Ascending aorta (tissue), 2 donors: ENCODE measurements at places on chromosomes 5 and 9. TPM values are rescaled to one million over a fixed set of nuclear protein-coding genes. Genes with fewer than 3 reads are reported as not detected.

DNA sequence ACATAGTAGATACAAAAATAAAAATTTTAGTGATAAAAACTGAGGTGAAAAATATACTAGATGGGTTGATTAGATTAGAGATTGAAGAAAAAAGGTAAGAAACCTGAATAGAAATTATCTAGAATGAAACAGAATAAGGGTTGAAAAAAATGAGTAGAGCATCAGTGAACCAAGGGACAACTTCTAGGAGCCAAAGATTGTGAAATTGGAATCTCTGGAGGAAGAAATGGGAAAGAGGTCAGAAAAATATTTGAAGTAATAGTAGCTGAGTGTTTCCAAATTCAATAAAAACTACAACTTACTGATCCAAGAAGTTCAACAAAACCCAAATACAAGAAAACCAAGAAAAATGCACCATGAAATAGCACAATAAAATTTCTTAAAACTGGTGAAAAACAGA, 116.6 kb upstream of the STARD4 start:
- DNase-seq: no peak

- no peak for DNase-seq
Observed at GRCh38 chr9:12289711-12290110, 403.5 kb upstream of the TYRP1 start.

Gene ELP1
- total RNA-seq: 8.8 TPM

DNA sequence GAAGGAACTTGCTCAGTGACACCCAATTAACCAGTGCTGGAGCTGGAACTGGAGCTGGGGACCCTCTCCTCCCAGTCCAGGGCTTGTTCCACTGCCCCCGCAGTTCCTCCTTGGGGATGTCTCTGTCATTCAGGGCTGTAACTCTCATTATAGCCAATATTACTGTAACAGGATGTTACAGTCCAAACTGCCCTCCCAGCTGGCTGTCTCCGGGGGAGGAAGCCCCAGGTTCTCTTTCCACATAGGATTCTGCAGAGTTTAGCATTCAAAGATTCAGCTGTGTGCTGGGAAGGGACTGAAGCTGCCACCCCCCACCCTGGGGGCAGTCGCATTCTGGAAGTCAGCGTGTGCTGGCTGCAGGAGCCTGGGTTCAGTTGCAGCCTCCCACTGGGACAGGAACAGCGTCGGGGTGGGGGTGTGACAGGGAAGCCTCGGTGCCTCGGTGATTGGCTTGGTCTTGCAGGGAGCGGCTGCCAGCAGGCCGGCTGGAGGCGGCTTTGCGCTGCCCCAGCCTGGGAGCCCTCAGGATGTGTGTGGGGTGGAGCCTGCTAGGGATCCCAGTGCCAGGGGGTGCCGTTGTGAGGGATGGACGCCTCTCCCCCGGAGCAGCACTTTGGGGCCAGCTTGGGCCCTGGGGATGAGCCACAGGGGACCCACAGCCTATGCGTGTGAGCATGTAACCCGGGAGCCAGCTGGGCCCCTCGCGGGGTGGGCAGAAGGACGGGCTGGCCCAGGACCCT, 101.1 kb downstream of the RGS3 start:
- DNase-seq: peak; percentile 90

GRCh38 chr5:1640421-1640881, 116.7 kb upstream of the LPCAT1 start:
- DNase-seq: no peak

DNA sequence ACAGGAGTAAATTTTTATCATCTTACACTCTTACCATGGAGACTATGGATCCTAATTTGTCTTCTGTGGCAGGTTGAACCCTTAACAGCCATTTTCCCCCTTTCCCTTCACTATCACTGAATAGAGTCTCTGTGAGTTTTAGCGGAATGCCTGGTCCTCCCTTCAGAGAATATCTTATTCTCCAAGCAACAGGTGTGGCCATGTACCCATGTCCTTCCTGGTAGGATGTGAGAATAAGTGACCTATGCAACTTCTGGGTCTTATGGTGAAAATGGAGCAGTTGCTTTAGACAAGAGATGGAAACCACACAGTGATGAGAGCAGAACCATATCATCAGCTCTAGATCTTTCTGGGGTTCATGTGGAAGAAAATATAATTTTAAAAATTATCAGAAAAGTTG, 312.6 kb downstream of the MCTP1 start:
- no peak for DNase-seq

GRCh38 chr5:151757233-151758140, 944 bp downstream of the ATOX1 start:
- no peak for DNase-seq

Gene IFNA2
- not detected for total RNA-seq

DNA sequence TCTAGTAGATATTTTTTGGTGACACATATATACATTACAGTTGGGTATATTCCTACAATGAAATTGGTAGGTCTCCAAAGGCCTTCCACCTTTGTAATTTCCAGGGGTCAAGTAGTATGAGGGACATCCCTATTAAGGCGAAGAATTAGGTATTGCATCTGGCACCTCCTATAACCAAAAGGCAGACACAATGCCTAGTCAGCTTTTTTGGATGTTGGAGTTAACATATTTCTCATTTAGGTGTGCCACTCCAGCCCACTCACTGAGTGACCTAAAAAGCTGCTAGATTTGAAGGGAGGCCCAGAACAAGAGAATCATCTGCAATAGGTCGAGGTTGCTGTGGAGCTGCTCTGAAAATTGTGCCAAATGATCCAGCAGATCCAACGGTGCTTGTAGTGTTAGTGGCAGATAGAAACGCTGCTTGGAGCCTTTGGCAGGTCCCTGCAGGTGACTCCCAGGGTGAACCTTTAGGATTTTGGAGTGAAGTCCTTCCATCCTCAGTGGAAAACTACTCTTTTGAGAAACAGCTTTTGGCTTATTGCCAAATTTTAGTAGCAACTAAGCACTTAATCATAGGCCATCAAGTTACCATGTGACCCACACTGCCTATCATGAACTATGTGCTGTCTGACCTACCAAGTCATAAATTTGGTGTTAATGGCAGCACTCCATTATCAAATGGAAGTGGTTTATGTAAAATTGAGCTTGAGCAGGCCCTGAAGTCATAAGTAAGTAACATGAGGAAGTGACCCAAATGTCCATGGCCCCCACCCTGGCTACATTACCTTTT, 15.7 kb upstream of the FNIP1 start:
- no peak for DNase-seq

GRCh38 chr5:179270581-179271427, 74.5 kb downstream of the ADAMTS2 start:
- no peak for DNase-seq

- no peak for DNase-seq
Observed at GRCh38 chr5:146633323-146633764, 117.4 kb upstream of the GPR151 start.

DNA sequence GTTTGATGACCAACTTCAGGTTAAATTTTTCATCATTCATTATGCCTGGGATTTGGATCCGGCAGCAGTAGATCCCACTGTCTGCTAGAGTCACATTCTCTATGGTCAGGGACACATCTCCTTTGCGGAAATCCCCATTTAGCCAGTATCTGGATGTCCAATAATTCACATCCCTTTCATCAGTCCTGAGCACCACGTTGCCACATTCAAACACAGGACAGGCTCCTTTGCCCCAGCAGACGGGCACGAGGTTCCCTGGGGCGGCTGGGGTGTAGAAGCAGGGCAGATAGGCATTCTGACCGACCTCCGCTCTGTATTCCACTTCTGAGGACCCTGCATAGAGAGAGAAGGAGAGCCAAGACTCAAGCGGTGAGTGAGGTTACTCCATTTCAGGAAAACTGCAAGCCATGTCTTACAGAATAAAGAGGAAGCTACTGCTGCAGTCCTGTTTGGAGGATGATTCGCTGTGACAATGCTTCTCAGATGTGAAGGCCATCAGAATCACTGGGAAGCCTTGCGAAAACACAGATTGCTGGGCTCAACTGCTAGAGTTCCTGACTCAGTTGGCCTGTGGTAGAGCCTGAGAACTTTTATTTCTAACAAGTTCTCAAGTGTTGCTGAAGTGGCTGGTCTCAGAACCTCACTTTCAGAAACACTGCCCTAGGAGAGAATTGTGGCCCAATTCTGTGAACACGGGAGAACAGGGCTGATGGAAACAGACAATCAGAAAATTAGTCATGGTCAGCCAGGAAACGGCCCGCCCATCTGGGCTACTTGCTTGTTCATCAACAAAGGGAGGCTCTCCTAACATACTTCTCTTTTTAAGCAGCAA, 2.0 kb downstream of the HAVCR2 start:
- no peak for DNase-seq

DNA sequence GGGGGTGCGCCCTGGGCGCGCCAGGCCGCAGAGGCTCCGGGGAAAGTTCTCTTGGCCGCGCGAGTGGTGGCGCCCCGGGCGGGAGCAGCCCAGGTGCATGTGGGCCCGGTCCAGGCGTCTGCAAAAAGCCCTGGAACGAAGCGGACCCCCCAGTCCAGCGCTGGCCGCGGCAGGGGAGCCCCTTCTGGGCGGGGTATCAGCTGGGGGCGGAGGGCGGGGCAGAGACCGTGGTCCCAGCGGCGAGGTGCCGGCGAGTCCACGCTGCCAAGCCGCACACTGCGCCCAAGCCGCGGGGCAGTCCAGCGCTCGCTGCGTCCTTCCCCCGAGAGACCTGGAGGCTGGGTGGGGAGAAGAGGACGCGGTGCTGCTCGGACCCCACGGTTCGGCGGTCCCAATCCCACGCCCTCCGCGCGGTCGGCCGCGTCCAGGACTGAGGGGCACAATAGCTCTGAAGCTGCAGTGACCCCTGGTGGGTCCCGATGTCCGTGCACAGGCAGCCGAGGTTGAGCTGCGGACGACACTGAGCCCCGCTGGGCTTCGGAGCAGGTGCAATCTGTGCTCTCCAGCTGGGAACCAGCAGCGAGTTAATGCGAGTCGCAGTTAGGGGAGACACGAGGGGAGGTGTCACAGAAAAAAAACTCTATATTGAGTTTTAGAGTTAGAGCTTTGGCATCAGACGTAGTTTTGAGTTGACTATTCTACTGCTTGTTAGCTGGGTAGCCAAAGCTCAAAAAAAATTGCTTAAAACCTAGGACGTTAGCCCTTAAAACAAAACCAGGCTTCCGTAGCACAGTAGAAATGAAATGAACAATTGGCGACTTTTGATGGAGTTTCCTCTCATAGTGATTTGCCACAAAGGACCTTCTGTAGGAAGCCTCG, 1.1 kb upstream of the EPB41L4A start:
- peak; percentile 22 for DNase-seq

- DNase-seq: no peak
Observed at GRCh38 chr5:172574871-172575223, 66.2 kb upstream of the NEURL1B start.

DNA sequence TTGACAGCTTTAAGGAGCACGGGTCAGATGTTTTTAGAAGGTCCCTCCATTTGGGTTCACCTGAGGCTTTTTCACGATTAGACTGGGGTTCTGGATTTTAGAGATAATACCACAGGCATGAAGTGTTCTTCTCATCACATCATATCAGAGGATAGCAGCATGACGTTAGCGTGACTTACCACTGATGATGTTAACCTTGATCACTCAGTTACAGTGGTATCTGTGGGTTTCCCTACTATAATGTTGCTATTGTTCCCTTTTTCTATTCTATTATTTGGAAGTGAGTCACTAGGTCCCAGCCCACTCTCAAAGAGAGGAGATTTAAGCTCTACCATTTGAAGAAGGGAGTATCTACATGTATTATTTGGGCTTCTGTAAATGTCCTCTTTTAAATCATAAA, 300.0 kb downstream of the MAST4 start:
- no peak for DNase-seq

DNA sequence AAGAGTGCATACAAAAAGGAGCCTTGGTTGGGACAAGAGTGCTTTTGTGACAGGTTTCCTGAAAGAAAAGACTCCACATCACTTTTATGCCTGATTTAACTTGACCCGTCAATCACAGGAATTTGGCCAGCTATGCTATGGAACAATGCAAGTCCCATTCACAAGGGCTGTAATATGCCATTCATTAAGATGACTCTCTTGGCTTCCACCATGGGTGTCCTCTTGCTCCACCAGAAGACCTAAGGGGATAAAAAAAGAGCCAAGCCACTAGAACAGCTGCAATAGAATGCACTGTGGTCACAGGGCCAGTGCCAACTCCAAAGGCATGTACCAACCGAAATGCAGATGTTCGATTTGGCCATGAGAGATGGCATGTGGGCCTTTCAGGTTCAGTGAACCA, 480.1 kb upstream of the MPDZ start:
- DNase-seq: no peak

DNA sequence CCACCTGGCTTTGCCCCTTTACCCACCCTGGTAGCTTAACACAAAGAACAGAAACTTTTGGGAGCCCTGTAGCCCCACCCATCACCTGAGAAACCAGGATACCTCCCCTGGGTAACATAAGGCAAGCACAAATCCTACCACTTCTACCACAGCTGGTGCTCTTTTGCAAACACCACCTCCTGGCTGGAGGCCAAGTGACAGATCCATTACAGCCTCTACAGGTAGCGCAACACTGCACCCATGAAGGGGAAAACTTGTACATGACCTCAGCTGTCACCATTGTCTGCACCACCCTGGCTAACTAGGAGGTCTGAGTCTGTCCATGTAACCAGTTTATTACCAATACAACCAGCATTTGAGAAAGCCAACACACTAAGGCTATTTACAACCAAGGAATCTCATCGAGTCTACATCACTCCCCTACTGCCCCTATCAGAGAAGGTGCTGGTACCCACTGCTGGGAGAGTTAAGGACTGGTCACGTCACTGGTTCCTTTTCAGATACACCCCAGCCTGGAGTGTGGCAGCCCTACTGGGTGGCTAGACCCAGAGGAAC, 128.6 kb downstream of the PJA2 start:
- no peak for DNase-seq

Gene GGTA1
- total RNA-seq: 2.6 TPM

Gene SYNPO
- total RNA-seq: 128 TPM

- no peak for DNase-seq
Observed at GRCh38 chr9:127884976-127885490, 7.6 kb upstream of the AK1 start.

DNA sequence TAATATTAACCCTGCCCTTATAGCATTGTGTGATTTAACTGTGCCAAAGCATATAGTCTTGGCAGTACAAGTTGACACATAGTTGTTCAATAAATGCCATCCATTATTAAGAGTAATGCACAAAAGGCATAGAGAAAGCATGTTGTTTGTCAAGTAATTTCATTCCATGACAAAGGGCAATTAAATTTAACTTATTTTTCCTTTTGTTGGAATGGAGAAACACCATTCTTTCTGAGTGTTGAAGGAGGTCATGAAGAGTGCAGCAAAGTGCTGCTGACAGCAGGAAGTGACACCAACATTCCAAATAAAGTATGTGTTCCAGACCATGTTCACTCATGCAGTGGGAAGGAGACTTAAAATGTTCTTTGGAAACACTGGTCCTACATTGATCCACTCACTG, 29.1 kb downstream of the ANKDD1B start:
- DNase-seq: no peak

Gene PCDHAC1
- 0.32 TPM for total RNA-seq
